ENCODE measurements at places on chromosomes 1 and 21.

- DNase-seq: no peak
These were observed 75.4 kb upstream of the C1orf105 start for GRCh38 chr1:172345077-172345476.

DNA sequence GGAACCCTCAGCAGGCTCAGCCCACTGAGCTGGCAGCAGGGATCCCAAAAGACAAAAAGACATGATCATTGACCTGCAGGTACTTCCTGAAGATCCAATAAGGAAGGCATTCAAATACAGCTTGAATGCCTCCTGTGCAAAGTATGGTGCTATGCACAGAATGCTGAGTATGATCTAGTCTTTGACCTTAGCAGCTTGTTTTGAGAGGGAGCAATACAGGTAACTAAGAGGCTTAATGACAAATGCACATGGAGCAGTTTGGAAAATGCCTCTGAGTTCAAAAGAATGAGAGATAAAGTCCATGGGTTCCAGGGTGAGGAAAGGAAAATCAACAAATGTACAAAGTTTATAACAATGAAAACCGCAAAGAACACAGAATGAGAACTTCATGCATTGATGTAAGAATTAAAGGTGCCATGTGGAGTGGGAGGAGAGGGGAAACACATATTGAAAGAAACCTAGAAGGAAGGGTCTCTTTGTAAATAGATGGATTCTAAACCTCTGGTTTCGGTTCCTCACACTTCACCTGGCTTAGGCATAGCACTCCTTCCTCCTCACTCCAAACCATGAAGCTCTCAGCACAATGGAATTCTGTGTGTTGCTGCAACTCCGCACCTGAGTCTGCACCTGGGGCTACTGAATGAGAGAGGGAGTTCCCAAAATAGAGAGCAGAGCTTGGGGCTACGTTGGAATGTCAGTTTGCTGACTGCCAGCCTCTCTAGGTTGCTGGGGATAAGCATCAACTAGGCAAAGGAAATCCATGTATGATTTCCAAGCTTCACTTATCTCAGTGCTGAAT, 77.6 kb downstream of the PLXNA2 start:
- no peak for DNase-seq

- DNase-seq: no peak
These were observed 112.9 kb downstream of the HLX start for GRCh38 chr1:220991959-220992704.

DNA sequence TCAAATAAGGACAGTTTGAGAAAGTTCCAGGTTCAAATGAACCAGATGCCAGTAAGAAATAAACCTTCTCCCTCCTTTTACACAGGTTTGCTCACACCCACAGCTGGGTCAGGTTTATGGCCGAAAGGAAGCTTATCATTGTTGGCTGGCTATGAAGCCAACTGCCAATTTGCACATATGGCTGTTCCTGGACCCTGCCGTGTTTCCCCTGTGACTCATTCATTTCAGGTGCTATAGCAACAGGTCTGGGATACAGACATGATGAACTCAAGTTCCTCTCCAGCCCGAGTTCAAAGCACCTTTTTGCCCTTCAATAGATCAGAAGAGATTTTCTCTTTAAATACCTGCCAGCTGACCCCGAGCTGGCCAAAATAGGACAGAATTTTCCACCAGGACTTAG, 134.4 kb upstream of the SMYD2 start:
- no peak for DNase-seq

- DNase-seq: no peak
These were observed 33.9 kb downstream of the SLC66A1 start for GRCh38 chr1:19346026-19346425.

DNA sequence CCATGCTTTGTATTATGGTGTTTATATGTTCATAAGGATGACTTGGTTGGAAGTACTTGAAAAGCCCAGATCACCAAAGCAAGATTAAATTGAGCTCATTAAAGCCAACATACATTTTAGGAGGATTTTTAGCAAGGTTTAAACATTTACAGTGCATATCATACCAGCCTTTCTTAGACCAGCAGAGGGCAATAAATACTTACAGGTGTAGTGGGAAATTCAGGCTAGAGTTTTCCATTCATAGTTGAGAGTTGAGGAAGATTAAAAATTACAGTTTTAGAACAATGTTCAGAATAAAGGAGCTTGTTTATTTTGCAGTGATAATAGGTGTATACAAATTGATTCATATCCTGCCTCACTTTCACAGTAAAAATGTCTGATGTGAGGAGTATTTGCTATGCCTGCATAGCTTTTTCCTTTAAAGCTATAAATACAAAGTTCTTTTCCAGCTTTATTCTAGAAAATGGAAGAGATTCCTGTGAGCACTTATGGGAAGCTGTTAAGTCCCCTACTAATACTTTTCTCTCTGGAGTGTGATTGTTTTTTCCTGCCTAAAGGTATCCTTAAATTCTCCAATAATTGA, 35.3 kb downstream of the DTL start:
- DNase-seq: peak; percentile 43

DNA sequence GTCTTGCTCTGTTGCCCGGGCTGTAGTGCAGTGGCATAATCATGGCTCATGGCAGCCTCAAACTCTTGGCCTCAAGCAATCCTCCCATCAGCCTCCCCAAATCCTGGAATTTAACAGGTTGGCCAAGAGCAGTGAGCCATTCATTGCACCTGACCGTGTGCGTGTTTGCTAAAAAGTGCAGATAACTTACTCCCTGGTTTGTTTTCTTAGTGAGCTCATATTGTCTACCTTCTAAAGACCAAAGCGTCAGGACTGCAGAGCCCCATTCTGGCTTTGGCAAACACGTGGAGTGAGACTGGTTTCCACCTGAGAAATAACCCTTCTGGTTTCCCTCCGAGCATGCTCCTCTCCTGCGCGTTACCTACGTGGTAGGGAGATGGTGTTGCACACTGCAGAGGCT, 32.2 kb upstream of the CA6 start:
- no peak for DNase-seq

DNA sequence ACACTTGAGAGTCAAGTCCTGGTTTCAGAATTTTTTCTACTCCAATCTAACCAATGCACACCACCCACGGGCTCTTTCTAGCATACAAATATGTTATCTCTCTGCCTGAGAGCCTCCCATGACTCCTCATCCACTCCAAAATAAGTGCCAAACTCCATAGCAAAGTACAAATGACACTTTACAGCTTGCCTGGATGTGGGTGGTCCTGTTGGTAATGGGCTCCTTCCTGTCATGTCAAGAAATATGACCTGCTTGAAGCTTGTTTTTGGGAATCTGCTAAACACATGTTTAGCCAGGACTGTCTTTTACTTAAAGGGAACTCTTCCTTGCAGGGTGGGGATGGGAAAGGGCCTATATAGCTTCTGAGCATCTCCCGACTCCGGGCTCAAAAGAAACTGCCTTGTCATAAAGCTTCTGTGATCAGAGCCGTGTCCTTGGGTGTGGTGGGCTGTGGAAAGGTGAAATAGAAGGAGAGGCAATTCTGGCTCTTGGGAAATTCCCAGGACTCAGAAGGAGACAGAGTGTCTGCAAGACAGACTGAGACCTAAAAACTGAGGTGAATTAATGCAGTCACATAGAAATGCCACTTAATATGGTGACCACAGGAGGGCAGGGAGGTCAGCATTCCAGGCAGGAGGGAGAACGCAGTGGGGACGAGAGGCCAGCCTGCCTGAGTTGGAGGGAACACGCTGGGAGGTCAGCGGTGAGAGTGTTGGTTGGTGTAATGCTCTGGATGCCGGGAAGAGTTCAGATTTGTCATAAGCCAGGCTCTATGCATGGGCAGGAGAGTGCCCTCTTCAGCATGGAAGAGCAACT, 6.1 kb upstream of the IGFN1 start:
- DNase-seq: peak; percentile 68

GRCh38 chr1:94654031-94654430, 112.5 kb upstream of the F3 start:
- no peak for DNase-seq

DNA sequence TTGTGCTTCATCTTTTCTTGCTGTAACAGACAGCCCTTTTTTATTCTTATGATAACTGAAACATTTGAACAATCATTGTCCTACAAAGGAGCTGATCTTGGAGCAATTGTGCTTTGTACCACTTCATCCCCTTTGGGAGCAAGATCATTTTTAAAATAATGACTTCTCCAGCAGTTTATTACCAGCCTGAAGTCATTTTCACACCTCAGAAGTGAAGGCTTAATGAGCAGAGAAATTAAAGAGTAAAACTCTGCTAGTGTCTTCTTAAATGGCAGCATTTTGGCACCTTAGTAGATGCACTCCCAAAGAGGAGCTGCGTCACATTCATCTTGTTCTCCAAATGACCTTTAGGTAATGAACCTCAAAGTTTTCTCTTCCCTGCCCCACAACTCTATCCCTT, 439.6 kb upstream of the CAMK1G start:
- DNase-seq: no peak

DNA sequence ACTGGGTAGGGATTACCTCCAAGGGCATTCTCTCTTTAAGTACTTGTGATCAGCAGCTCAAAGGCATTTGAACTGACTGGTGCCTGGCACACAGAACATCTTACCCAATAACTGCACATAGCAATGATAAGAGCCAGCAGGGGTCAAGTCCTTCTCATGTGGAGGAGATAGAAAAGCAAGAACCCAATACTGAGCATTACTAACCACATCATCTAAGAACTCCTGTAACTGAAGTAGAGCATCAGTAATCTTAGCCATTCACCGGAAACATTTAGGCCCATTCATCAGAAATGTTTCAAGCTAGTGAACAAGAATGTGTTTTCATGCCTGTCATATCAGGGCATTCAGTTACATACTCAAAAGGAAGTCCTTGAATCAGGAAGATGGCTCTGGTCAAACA, 33.6 kb upstream of the THEM4 start:
- no peak for DNase-seq

- no peak for DNase-seq
These were observed 273.3 kb downstream of the DUSP10 start for GRCh38 chr1:221468546-221468945.

DNA sequence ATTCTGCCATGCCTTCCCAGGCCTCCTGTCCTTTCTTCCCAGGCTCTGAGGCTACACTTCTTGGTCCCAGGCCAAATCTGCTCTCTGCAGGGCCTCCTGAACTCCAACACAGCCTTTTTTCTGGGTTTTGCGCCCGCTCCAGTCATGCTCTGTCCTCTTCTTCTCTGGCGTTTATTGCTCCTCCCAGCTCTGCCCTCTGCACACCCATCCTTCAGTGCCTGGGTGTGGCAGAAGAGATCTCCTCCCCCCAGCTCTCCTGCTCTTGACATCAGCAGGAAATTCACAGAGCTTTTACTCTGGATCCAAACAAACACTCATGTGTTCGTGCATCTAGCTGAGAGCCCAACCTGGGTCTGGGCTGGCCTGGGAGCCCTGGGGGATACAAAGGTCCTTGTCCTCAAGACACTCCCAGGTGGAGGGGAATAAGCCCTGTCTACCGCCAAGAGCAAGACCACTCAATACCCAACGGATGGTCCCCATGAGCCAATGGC, 22.9 kb upstream of the EPS8L3 start:
- DNase-seq: no peak

DNA sequence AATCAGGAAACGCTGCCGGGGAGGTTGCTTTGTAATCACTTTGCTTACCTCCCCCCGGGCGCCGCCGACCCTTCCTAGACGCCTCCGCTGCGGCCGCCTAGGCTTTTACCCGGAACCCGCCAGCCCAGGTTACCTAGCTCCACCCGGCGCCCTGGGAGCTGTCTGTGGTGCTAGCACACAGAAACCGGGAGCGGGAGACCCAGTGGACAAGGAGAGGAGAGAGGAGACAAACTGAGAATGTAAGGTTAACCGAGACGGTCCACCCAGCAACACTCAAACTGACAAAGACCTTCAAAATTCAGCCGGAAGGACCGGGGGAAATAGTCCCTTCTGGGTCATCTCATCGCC, 9.8 kb downstream of the BARHL2 start:
- DNase-seq: no peak
